Suppressor macrophage (primary cell): ENCODE measurements at places on chromosomes 16 and 17.
A peak's percentile ranks its signal among the peaks of the same experiment; 100 is the strongest.

- DNase-seq = no peak
Measured at GRCh38 chr17:56319531-56319930, 166.3 kb downstream of the ANKFN1 start.

- no peak for DNase-seq
Measured at GRCh38 chr16:89352091-89352681, 134.7 kb downstream of the ZNF778 start.

DNA sequence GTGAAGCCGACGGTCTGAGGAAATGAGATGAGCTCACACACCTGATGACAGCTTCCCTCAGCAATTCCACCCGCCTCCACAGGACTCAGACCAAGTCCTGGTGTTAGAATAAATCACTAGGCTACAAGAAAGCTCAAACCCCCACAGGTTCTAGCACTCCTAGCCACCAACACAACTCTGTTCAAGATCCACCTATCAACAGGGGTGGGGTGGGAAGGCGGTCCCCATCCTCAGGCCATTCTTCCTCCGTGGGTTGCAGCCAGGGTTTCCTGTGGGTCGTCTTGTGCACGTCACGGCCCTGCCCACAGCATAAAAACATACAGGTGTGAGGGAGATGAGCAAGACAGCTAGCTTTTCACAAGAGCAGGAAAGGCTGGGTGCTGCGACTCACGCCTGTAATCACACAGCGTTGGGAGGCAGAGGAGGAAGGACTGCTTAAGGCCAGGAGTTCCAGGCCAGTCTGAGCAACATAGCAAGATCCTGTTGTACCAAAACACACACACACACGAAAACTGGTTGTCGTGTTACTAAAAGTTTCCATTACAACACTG lies 81.1 kb downstream of the ANKRD11 start:
- peak; percentile 22 for DNase-seq

DNA sequence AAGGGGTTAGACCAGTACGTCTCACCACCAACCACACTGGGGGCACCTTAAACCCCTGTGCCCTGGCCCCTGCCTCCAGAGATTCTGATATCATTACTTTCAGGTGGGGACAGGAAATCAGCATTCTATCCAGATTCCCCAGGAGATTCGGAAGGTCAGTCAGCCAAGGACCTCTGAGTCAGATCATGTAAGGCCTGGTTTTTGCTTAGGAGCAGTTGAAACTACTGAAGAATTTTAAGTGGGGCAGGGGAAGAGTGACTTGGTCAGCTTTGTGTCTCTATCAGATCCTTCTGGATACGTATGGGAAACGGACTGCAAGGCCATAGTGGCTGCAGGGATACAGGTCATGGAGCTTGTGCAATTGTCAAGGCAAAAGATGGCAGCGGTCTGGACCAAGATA lies 9.0 kb downstream of the EMP2 start:
- DNase-seq = no peak

GRCh38 chr16:65494609-65495008 lies 372.7 kb upstream of the CDH11 start:
- no peak for DNase-seq

DNA sequence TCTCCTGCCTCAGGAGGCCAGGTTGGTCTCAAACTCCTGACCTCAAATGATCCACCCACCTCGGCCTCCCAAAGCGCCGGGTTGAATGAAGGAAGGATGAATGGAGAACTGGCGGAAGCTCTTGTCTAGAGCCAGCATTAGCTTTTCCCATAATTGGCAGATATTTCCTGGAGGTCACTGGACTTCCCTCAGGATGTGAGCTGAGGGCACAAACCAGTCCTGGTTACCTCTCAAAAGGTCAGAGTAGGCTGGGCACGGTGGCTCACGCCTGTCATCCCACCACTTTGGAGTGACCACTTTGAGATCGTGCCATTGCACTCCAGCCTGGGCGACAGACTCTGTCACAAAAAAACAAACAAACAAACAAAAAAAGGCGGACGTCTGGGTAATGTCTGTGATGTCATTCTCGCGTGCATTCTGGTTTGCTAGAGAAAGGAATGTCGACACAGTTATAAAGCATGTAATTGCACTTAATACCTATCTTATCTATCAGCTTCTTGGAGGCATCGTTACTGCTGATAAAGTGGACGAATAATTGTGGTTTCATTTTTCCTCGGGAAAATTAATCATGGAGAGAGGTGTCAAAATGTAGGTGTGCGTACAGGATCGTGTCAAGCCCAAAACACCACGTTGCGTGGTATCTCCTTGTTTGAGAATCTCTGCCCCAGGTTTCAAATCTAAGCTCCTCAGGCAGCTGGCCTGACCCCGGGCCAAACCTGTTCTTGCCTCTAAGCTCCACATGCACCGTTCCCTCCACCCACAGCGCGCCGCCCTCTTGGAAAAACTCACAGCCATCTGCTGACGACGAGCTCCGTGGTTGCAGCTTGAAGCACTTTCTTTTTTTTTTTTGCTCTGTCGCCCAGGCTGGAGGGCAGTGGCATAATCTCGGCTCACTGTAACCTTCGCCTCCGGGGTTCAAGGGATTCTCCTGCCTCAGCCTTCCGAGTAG lies 6.4 kb upstream of the CRK start:
- peak; percentile 11 for DNase-seq

GRCh38 chr17:80322864-80323263 lies 62.2 kb downstream of the RNF213 start:
- no peak for DNase-seq

- peak; percentile 3 for DNase-seq
Measured at GRCh38 chr17:69335058-69335457, 8.1 kb upstream of the ABCA5 start.

- DNase-seq = no peak
Measured at GRCh38 chr17:8766731-8767130, 8.4 kb upstream of the SPDYE4 start.

DNA sequence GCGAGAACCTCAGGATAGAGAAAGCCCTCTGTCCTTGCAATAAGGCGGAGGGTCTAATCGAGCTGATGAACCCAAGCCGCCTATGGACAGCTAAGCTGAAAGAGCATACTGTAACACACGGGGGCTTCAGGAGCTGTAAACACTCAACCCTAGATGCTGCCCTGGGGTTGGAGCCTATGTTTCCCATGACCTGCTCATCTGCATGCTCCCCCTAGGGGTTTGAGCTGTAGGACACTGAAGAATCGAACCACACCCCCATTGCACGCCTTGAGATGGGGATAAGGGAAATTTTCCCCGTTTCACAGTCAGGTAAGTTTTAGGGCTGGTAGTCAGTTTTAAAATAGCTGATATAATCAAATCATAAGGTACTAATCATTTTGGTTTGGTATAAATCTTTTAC lies 675.6 kb upstream of the CDH8 start:
- DNase-seq = no peak

GRCh38 chr17:36755586-36755985 lies 154.2 kb downstream of the MRM1 start:
- peak; percentile 28 for DNase-seq

DNA sequence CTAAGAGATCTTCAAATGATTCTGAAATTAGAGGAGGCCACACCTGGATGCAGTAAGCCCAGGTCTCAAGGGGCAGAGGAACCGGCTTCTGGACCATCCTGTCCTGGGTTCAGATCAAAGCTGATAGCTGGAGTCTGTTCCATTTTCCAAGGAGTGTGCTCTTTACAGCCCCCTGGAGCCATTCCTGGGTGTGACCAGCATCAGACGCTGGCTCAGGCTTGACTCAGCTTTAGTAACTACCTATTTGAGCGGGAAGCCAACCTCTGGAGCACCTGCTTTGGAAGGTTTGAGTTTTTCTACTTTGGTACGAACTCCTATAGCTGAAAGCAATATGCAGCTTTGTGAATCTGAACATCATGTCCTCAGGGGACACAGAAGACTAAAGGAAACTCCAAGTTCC lies 12.9 kb upstream of the BBS2 start:
- no peak for DNase-seq

DNA sequence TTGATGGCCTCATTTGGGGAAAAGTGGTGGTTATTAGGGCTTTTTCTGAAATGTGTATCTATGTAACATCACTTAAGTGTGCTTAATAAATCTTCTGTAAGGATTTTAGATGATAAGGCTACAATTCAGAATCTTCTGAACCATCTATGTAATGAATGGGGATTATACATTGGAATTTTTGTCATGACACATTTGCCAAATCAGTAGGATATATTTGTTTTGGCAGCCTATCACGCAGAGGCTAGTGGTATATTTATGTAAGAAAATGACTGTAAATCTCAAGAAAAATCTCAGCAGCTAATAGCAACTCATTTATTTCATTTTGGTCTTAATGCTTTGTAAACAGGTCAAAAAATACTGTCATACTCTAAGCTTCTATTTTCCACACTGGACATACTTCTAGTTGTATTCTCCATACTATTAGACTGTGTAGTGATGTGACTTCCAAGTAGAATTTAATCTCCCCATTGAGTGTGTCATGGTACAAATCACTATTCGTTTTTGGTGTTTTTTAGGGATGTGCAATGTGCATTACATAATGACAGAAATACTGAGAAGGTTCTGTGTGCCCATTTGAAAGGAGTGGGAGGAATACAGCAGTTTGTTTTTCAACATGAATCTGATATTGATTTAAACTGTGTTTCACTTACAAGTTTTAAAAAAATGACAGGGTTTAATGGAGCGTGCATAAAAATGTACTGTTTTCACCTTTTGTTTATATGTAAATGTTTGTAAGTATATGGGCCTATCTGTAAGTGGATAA lies 29.2 kb downstream of the CLUH start:
- no peak for DNase-seq

- no peak for DNase-seq
Measured at GRCh38 chr17:10751563-10751962, 21.7 kb upstream of the TMEM220 start.

DNA sequence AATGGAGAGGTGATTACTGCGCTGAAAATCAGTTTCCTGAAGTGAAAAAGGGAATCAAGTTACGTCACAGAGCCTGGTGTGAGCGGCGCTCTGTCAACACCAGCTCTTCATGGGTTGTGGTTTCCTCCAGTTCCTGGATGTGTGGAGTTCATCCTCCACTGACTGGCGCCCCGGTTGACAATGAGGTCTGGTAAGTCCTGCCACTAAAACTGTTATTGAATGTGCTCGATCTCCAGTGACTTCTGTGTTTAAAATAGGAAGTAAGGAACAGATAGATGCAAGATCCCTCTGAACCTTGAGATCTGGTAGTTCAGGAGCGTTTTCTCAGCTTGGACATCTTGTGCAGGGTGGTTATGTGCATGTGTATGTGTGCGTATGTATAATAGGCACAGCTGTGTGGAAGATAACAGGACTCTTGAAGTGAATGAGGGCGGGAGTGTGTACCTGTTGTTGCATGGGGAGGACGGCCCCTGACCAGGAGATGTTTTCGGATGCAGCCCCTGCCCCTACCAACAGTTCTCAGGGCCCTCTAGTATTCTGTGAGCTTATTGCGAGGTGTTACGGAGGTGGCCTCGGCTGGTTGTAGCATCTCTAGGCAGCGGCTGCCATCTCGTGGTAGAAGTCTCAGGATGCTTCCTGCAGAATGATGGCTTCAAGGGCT lies 22.0 kb upstream of the GOT2 start:
- peak; percentile 81 for DNase-seq

GRCh38 chr17:38870259-38871165 lies 654 bp downstream of the LASP1 start:
- DNase-seq = peak; percentile 49

- no peak for DNase-seq
Measured at GRCh38 chr17:51257150-51258081, 2.4 kb downstream of the MBTD1 start.

- no peak for DNase-seq
Measured at GRCh38 chr16:1377406-1378010, 25.8 kb downstream of the GNPTG start.

GRCh38 chr16:35352431-35352830 lies 1893.0 kb downstream of the TP53TG3F start:
- no peak for DNase-seq

- no peak for DNase-seq
Measured at GRCh38 chr17:44804302-44805089, 25.6 kb downstream of the GJC1 start.

- no peak for DNase-seq
Measured at GRCh38 chr17:49294122-49294521, 63.5 kb upstream of the PHOSPHO1 start.

DNA sequence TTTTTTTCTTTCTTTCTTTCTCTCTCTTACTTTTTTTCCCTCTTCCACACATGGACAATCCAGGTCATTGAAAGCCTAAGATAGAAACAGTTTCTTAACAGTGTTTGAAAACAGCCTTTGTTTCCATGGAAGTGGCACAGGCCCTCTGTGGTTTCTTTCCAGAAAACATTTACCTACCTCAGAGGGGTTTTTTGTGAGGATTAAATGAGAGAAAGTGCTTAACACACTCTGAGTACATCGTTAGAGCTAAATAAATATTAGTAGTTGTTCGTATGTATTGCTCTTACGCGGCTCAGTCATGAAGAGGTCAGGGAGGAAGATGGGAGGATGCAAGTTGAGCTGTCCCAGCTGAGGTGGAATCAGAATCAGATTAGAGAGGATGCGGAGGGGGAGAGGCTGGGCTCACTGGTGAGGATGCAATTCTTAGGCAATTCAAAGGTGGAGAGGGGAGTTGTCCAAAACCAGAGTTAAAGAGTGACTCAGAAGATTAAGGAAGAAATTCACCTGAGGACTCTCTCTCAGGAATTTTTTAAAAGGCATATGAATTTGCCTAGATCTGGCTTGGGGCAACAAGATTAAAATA lies 345.4 kb downstream of the PMP22 start:
- DNase-seq = no peak

- peak; percentile 69 for DNase-seq
Measured at GRCh38 chr17:39404542-39405378, 3.3 kb upstream of the FBXL20 start.

DNA sequence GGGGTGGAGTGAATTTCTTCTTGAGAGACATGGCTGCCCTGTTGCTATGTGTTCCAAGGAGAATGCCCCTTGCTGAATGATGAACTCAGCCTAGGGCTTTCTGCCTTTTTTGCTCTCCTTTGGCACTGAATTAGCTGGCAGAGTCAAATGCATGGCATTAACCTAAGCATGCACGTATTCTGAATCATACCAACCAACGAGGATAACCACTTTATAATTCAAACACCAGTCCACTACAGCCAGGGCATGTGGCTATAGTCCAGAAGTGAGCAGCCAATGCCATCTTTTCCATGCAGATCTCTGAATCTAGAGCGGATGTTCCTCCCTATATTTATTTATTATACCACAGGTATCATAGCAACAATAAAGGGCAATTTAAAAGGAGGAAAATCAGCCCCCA lies 15.7 kb downstream of the TMIGD1 start:
- no peak for DNase-seq

DNA sequence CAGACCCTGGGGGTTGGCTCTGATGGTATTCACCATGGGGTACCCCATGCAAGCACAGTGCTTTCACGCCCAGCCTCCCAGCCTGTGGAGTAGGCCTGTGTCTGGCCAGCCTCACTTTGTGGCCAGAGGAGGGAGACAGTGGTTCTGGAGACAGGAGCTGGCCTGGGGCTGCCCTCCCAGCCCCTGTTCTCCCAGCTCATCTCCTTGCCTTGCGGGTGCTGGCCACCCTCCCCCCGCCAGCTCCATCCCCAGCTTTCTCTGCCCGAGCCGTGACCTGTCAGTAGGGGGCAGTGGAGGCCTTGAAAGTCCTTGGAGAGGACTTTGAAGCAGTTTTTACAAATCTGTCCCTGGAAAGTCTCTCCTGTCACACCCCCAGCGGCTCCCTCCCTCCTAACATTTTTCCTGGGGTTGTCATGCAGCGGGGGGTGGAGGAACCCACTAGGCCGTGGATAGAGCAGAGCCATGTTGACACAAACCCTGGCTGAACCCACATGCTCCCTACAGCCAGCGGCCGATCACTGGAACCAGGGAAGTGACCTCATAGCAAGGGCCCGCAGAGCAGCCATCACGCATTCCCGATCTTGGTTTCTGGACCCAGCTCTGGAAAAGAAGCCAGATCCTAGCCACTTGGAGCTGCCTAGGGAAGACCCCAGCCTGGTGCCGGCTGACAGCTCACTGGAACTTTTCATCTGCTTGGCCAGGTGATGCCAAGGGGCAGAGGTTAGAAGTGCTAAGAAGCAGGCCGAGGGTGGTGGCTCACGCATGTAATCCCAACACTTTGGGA lies 289.4 kb downstream of the SEC14L1 start:
- peak; percentile 77 for DNase-seq
